Kasumi-1 (cell line): ENCODE measurements at places on chromosomes 7 and 10.
A peak's percentile ranks its signal among the peaks of the same experiment; 100 is the strongest.

DNA sequence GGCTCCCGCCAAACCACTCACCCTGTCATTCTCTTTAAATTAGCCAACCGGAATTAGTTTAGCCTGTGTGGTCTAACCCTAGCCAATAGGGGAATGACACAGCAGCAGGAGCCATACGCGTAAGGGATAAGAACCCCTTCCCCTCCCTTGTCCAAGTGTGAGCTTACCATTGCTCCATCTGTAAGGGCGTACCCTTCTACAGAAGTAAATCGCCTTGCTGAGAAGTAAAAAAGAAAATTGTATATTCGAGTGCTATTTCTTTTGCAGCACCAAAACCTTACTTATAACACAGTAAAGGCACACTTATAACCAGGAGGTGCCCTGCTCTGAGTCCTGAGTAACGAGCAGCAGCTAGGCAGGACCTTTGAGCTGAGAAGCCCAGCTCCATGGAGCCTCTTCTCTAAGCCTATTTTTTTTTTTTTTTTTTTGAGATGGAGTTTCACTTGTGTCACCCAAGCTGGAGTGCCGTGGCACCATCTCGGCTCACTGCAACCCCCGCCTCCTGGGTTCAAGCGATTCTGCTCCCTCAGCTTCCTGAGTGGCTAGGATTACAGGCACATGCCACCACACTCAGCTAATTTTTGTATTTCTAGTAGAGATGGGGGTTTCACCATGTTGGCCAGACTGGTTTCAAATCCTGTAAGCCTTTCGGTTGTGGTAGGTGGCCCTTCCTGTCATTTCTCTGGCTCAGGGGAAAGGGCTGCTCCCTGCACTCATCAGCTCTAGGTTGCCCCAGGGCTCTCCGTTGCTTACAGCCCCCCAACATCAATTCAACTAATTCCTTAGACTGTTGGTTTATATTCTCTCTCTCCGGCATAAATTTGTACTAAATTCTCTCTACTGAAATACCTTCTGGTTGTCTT, 73.3 kb downstream of the NSUN6 start:
- DNase-seq = no peak

GRCh38 chr10:133306941-133307379, 1.7 kb downstream of the TUBGCP2 start:
- DNase-seq = no peak

DNA sequence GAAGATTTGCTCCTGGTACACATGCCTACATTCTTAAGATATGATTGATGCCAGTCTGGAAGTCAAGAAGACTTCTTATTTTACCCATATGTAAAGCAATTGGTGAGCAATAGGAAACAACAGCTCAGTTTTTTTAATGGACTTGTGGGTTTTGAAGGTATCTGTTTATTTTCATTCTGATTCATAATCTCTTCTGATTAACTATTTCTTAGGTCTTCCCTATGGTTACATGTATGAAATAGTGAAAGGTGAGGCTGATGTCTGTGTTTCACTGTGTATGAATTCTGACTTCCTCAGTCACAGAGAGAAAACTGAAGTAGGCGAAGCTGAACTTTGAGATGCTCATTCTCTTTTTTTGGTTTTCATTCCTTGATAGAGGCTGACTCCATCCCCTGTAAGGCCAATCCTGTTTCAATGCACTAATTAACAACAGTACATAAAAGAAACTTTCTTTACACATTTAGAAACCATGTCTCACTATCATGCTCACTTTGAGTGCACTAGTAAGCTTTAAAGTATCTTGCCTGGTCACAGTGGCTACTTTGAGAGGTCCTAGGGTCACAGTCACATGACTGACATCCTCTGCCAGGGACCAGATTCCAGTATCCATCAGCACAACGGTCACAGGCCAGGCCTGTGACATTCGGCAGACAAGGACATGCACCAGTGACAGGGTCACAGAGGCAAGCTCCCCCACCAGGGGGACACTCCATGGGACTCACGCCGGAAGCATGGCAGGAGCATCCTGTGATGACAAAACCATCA, 59.5 kb upstream of the LAMB1 start:
- DNase-seq = no peak

DNA sequence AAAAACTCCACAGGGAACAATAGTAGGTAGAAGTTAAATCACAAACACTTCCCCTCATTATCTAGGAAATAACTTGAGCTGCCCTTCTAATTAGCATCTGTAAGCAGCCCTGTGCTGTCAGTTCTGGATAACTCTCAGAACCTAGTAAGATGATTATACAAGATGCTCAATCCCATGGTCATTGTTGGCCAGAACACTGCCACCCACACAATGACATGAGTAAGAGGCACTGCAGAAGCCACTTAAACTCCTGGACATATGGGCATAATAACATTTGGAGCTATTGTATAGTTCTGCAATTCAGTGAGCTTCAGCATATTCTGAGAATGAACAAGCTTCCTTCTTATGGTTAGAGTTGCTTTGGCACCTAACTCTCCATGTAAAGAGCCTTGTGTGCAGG, 153.8 kb downstream of the PLPP4 start:
- no peak for DNase-seq

DNA sequence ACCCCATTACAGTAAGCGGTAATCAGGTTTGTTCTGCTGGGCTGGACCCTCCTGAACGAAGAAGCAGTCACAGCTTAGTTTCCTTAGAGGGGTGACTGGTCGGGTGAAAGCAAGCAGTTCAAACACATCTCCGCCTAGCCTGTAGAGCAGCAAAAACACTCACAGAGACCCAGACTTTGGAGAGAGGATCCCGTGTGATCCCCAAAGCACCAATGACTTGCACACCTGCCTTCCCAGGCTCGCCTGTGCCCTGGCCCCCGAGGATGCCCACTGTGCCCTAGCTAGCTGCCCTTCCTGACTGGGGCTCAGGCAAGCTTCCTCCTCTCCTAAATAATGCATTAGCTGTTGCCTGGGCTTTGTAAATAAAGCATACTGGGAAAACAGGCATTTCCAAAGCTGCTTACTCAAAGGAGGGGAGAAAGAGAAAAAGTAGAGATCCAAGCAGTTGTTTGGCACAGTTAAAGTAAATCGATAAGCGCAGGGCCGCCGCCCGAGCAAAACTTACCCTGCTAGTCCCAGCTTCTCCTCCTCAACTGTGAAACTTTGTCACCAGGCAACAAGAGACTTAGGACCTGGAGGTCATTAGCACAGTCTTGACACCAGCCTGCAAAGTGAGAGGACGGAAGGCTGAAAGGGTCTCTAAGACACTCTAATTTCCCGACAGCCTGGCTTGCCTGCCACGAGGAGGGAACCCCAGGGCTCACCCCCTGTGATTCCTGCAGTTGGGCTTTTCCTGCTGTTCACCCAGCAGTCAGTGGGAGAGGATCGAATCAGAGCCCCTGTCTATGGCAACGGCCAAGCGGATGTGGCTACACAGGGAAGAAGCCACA, 4.8 kb downstream of the LRRC18 start:
- peak; percentile 59 for DNase-seq

DNA sequence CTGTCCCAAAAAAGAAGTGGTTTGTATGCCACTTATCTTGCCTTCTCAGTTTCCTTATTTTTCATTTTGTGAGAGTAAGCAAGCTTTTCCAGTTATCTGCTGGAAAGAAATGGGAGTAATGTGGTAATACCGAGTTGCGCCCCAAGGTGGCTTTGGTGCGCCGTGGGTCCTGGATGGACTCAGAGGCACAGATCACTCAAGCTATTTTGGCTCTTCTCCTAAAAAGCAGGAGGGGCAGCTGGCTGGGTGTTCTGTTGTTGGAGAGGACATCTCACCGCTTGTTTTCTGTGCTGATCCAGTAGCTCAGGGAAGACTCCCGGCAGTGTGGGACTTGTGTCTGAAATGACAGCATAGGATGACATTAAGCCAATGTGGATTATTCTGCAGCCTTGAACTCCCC, 16.4 kb downstream of the PRKRIP1 start:
- peak; percentile 42 for DNase-seq

GRCh38 chr10:63629363-63630084, 108.3 kb downstream of the REEP3 start:
- peak; percentile 97 for DNase-seq

GRCh38 chr7:1915956-1916600, 246.0 kb downstream of the ELFN1 start:
- DNase-seq = no peak

- DNase-seq = no peak
Observed at GRCh38 chr7:50564640-50565558, at the start of gene DDC. TSS of gene DDC (minus strand) at chr7:50565405. CDS start at chr7:50544085, 21,320 bp downstream.

- DNase-seq = no peak
Observed at GRCh38 chr10:18350340-18350739, 210.1 kb downstream of the CACNB2 start.

DNA sequence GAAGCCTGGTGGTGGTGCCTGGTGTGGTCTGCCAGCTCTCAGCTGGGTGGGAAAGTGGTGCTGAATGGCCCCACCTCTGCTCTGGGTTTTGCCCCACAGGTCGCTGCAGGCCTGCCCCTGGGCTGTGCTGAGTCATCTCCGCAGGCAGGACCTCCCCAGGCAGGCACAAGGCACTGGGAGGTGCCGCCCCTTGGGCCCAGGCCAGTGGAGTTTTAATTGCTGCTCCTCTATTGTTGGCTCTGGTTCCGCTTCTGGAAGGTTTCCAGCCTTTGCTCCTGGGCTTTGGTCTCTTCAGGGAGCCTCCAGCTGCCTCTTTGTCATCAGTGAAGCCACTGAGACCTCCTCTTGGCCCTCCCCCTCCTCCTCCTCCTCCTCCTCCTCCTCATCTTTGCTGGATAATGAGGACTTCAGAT, 180.3 kb upstream of the GRB10 start:
- DNase-seq = no peak

- DNase-seq = no peak
Observed at GRCh38 chr7:133376514-133376913, 123.6 kb downstream of the EXOC4 start.

- no peak for DNase-seq
Observed at GRCh38 chr7:102415685-102416225, 17.6 kb upstream of the ORAI2 start.

DNA sequence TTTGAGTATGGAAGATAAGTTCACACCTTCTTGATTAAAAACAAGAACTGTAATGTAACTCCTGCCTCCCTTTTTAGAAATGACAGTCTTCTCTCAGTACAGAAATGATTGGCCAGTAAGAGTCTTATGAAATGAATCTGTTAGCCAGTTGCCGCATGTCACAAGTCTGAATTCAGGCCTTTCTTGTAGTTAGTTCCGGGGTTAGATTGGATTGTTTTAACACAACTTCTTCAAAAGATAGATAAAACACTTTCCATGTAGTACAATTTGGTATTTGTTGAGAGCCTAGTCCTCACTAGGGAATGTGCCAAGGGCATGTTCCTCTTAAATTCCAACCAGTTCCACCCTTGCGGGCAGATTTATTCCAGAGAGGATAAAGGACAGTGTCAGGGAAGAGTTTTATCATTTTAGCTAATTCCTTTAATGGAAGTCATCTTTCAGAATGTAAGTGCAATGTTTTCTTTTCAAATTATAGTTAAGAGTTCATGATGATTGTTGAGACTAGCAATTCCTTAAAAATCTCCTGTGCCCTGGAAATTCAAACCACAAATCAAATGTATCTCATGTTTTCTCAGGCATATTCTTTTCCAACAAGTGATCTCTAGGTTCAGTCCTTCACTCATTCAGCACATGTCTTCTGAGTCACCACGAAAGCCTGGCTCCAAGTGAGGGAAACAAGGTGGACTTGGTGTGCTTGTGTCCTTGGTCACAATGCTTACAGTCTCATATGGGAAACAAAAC, 4.1 kb downstream of the FHIP2A start:
- DNase-seq = no peak
